Iris pigment epithelial cell (primary cell): ENCODE measurements at places on chromosomes 2 and 18.
A peak's percentile ranks its signal among the peaks of the same experiment; 100 is the strongest.

- DNase-seq, result no peak
These were observed 69.5 kb downstream of the MYO5B start for GRCh38 chr18:50125456-50125855.

DNA sequence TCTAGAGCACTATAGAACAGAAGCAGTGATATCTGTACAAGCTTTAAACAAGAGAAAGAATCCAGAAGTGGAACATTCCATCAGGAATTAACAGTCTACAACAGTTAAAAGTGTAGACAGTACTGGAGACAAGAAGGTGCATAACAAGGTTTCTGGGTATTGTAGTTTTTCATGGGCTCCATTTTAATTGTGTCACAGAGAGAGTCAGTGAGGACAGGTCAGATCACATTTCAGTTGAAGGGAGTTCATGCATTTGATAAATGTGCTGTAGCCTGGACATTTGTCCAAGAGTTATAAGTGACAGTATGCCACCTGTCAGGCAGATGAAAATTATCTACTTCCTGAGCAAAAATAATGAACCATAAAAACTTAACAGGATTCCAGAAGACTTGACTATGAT is 328.6 kb downstream of the CNTNAP5 start:
- DNase-seq, result no peak

- DNase-seq, result no peak
These were observed 535.3 kb upstream of the SYT4 start for GRCh38 chr18:43812627-43813026.

DNA sequence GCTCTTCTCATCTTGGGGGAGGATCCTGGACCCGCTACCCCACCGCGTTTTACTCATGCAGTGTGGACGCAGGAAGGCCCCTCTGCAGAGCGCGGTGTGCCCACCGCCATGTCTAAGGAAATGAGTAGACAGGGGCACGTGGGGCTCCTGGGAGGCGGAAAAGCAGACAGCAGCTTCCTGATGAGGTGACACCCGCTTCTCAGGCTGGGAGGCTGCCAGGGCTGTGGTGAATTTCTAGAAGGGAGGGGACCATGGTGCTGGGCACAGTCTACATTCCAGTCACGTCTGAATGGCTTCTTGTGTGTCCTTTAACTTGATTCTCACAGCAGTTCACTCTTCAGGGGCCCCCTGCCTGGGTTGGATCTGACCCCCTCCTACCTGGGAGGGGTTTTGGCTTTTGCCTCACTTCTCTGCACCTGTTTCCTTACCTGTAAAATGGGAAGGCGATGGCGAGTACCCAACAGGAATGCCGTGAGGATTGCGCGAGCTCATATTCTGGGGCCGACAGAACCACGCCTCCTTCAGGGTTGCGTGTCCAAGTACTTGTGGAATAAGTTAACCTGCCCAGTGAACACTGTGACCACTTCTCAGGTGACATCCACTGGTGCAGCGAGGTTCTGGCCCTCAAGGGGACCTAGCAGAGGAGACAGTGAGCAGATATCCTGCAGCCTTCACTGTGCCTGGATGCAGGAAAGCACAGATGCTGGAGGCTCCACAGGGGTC is 32.3 kb upstream of the MBP start:
- no peak for DNase-seq

DNA sequence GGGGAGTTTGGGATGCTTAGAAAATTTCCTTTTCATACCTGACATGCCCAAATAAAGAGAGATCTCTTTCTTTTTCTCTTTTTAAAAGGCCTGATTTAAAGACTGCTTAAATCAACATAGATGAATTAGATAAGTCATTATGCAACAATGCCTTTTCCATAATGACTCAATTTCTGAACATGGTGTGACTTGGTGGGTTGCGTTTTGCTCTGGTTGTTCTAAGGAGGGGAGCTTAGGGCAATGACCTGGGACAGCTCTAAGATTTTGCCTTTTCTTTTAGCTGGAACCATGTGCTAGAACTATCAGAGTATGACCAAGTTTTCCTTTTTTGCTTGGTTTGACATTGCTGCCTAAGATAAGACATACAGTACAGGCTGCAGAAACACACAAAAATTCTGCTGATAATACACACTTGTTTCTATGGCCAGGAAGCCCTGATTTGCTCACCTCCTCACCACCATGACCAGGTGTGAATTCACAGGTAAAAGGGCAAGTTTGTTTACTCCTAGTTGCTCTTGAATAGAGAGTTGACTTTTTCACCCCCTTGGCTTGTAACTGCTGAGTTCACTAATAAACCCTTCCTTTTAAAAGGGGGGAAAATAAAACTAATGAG is 58.1 kb upstream of the IL1RL1 start:
- peak; percentile 36 for DNase-seq

DNA sequence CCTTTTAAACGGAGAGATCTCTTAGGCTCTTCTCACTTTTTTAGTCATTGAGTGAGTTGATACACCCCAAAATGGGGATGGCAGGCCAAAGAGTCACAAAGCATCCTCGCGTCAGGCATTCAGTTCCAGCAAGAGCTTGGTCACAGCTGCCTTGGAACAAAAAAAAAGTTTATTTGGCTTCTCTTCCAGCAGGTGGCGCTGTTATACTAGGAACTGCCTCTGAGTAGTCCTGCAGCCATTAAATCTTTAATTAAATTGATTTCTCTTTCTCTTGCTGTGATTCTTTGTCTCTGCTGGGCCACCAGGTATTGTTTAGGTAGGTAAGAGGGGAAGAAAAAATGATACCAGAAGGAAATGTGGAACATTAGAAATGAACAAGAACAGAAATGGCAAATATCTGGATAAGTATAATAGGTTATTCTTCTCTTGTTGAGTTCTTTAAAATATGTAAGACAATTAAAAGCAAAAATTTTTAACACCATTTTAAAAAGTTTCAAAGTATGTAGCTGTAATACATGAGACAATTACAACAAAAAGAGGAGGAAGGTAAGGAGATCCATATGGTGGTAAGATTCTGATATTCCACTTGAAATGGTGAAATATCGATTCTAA is 175.1 kb downstream of the GALNT1 start:
- DNase-seq, result peak; percentile 53

DNA sequence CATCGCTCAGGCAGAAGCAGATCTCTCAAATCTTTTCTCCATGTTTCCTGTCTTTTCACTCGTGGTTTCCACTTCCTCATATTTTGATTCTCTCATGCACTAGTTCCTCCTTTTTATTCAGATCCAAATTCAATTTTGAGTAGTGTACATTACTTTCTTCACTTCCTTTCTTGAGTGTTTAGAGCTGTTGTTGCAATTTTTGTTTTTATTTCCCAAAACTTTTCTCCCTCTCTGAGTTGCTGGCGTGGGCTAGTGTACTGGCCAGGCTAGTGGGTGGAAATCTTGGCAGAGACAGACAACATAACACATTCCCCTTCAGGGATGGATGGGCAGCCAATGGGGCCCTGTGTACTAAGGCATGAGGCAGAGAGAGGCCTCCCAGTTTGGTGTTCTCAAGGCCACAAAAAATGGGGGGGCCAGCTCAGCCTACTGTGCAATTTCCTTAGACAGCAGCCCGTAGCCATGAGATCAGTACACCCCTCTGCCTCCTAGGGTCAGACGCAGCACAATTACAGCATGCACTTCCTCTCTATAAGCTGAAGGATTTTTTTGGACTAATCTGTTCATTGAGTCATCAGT is 145.1 kb upstream of the PID1 start:
- peak; percentile 98 for DNase-seq

GRCh38 chr2:133844214-133844892 is 276.1 kb upstream of the NCKAP5 start:
- DNase-seq, result peak; percentile 82

DNA sequence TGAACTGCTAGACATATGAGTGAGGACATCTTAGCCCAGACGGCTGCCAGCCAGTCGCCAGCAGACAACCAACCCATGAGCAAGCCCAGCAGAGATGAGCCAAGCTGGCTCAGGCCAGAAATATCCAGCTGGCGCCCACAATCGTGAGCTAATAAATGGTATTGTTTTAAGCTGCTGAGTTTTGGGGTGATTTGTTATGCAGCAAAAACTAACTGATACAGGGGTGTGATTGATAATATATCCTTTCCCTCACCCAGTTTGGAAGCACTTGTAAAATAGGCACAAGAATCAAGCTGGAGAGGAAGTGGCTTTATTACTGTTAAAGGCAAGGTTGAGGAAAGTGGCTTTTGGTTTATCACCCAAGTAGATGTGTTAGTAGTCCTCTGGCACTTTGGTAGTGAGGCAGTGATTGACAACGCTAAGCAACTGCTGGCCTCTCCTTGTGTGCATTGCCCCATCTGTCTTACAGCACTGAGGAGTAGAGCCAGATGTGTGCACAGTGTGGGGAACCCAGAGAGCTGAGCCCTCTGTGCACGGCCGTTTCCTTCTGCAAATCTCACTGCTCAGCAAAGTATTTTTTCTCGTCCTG is 110.1 kb downstream of the MYO1B start:
- no peak for DNase-seq

GRCh38 chr2:196245378-196246140 is 74.2 kb upstream of the STK17B start:
- no peak for DNase-seq

DNA sequence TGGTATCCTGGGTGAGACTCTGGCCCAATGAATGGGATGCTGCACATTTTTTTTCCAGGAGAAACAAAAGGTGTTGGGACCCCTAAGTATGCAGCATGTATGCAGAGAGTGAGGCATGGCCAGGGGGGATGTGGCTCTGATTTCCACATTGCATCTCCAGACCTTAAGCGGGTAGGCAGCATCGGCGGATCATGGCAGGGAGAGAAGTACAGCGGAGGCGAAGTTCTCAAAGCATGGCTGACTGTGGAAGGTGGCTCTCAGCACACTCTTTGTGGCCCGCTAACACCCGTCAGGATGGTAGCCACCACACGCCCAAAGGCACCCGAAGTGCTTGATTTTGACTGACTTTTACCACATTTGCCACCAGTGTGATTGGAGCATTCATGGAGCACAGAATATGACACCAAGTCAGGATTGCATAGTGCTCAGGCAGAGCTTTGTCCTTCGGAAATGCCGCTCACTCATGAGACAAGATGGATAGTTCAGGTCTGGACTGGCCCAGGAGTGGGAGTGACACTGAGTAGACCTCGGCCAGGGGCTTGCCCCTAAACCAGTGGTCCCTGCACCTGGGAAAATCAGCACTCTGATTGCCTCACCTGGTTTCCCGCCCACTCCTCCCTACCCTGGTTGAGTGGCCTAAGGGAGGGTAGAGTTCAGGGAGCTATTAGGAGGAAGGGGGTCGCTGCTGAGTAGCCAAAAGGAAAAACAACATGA is 14.2 kb downstream of the INPP4A start:
- no peak for DNase-seq

DNA sequence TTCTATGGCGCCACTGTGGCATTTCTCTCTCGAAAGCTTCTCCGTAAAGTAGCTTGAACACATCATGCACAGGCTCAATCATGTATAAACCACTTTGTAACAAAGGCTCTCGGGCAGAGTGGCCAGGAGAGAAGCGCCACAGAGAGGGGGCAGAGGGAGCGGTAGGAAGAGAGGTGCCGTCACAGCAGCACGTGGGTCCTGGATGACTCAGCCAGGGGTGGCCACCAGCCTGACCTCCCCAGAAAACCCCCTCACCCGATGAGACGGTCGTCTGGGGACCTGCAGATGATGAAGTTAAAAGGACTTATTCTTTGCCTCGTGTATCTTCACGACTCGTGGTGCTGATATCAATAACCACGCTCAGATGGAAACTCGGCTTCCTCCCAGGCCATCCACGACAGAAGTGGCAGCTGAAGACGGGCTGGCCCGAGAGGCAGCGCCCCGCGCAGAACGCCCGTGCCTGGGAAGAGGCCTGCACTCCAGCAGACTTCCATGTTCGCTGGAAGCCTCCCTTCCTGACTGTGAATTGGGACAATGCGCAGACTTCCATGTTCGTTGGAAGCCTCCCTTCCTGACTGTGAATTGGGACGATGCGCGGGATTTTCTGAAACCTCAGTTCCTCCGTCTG is 46.4 kb upstream of the MTCL1 start:
- DNase-seq, result no peak

GRCh38 chr18:45127405-45127804 is 446.7 kb downstream of the SETBP1 start:
- no peak for DNase-seq

DNA sequence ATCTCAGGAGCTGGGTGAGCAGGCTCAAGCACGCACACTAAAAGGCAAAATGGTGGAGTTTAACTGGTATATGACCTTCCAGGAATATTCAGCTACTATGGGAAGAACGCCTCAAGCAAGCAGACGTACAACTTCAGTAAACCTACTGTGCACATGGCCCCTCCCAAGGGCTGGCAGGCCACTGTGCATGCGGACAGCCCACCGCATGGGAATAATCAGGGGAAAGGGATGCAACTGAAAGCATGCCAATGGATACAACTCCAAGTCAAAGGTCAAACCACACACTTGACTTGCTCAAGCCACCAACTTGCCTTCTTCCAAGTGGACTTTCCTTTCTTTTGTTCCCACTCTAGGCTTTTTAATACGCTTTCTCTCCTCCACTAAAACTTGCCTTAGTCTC is 121.6 kb upstream of the SNTG2 start:
- no peak for DNase-seq

GRCh38 chr18:21853016-21853415 is 112.4 kb downstream of the MIB1 start:
- peak; percentile 51 for DNase-seq

GRCh38 chr2:80269806-80270205 is 34.7 kb downstream of the LRRTM1 start:
- no peak for DNase-seq

- DNase-seq, result peak; percentile 98
These were observed 153.7 kb upstream of the SERTAD2 start for GRCh38 chr2:64807417-64807816.

GRCh38 chr2:153864022-153864421 is 7.7 kb upstream of the GALNT13 start:
- no peak for DNase-seq

GRCh38 chr2:160491911-160492371 is 1.7 kb downstream of the RBMS1 start:
- DNase-seq, result peak; percentile 82

GRCh38 chr18:6763524-6763923 is 34.0 kb downstream of the ARHGAP28 start:
- no peak for DNase-seq

DNA sequence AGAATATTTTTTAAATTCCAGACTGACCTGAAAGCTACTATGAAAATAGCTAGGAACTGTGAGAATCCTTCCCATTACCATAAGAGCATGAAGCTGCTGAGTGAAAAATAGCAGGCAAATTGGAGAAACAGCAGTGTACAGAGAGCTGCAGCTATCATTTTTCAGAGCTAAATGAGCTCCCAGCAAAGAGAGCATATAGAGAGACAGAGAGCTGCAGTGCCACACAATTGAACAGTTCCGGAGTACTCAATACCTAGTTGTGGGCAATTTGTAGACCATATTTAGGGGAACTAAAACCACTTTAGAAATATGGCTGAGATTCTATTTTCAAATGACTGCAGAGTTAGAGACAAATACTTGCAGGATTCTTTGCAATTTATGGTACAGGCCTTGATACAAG is 645.3 kb downstream of the STK39 start:
- no peak for DNase-seq

DNA sequence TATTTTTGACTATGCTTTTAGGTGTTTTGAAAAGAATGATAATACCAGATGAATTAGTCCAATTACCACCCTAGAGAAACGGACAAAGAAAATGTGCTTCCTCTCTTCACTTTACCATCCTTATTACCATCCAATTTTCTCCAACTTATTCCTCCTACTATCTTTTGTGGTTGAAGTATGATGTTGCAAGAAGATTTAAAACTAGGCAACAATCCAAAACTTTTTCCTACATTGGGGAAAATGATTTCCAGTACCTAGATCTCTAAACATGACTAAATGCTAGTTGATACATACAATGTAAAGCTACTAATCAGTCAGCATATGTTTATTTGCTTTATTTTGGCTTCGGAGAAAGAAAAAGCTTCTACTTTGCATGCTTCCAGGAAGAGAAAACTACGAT is 355.0 kb upstream of the LYPD1 start:
- no peak for DNase-seq
